Type B pancreatic cell (in vitro differentiated cells): ENCODE measurements at places on chromosomes 2 and 18.

GRCh38 chr2:162217598-162217997 lies 25.6 kb downstream of the FAP start:
- DNase-seq: no peak

- no peak for DNase-seq
Measured at GRCh38 chr18:52588931-52589330, 248.9 kb downstream of the DCC start.

GRCh38 chr2:40415391-40415790 lies 36.5 kb downstream of the SLC8A1 start:
- DNase-seq: no peak

DNA sequence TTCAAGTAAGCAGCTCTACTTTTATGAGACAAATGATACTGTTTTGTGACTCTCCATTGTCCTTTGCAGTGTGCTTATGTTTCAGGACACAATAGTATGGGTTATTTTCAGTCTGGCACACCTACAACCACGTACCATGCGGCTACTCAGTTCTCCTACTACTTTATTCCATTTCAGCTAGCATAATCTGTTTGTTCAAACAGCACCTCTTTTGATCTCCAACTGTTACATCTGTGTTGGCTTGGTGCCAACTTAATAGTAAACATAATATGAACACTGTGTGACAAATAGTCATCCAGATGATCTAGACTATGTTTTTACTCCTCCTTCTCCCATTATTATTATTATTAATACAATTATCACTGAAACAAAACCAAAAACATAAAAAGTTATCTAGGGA lies 40.5 kb downstream of the MYO3B start:
- DNase-seq: no peak

DNA sequence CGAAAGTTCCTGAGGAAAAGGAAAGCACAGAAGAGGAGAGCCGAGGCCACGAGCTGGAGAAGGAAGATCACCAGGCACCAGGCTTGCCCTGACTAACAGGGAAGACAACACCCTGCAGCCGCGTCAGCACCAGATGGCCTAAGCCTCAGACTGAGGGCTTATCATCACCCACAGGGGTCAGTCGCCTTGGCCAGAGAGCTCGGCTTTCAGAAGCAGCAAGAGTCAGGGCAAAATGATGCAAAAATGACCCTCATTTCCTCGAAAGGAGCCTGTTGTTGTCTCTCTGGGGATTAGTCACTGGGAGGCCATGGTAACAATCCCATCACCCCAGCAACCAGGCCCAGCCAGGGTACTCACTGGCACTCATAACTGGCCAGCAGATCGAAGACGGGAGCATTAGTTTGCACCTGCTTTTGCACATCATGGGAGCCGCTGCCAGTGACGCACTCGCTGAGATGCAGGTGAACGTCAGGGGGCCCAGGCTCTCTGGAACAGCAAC lies 42.7 kb upstream of the ZFP36L2 start:
- DNase-seq: no peak

GRCh38 chr2:10246370-10246769 lies 56.3 kb upstream of the HPCAL1 start:
- DNase-seq: no peak

GRCh38 chr2:71879509-71880184 lies 268.0 kb downstream of the CYP26B1 start:
- DNase-seq: no peak

DNA sequence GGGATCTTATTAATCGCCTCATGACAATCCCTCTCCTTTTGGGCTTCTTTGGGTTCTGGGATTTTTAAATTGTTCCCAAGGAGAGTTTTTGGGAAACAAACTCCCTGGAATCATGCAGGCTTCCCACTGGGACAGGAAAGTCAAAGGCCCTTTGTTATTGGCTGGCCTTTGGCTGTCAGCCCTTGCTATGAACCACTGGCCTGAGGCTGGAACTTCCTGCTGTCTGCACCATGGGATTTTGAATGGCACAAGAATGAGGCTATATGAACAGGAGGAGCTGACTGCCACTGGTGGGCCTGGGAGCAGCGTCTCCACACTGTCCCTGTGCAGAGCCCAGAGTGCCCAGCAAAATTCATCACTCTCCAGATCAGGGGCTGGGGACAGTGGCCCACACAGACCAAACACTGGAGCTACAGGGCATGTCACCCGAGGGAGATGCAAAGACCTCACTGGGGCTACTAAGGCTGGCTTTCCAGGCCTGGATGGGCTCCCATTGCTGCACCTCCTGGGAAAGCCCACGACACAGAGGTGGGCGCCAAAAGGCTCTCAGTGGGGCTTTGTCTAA lies 35.7 kb downstream of the STEAP3 start:
- DNase-seq: no peak

DNA sequence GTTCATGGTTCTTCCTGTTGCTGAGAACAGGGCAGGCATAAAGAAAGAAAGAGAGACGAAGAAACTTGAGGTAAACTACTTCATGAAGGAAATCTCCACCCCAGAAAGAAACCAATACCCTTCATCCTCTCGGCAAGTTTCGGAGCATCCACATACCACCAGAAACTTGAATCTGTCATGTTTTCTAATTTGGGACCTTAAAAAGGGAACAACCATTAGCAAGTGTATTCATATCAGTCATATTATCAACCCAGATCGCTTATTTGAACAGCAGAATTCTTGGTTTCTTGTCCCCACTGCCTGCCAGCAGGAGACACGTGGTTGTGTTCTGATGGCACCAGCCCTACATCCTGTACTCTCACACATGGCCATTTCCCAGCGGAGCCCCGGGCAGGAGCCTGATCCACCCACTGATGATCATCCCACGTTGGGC lies 53.2 kb upstream of the FZD7 start:
- no peak for DNase-seq

DNA sequence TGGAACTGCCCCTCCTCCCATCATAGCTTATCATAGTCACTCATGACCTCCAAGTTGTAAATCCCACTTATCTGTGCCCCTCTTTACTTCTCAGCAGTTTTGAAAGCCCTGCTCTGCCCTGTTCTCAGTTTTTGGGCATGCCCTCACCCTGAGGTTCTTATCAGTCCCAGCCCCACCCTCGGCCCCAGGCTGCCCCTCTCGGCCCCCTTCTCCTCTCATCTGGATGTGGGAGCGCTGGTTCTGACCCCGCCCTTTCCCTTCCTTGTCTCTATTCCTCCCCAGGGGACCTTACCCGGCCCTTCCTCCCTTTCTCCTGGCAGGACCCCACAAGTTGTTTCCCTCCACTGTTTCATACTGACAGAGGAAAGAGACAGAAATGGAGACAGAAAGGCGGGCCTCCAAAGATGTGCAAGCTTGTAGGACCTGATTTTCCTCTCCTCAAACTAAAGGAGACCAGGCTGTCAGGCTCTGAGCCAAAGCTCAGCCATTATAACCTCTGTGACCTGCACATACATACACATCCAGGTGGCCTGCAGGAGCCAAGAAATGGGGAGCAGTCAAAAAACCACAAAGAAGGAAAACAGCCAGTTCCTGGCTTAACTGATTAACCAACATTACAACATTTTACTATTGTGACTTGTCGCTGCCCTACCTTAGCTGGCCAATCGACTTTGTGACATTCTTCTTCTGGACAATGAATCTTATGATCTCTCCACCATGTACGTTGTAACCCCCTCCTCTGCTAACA lies 171.0 kb upstream of the HS6ST1 start:
- DNase-seq: no peak

DNA sequence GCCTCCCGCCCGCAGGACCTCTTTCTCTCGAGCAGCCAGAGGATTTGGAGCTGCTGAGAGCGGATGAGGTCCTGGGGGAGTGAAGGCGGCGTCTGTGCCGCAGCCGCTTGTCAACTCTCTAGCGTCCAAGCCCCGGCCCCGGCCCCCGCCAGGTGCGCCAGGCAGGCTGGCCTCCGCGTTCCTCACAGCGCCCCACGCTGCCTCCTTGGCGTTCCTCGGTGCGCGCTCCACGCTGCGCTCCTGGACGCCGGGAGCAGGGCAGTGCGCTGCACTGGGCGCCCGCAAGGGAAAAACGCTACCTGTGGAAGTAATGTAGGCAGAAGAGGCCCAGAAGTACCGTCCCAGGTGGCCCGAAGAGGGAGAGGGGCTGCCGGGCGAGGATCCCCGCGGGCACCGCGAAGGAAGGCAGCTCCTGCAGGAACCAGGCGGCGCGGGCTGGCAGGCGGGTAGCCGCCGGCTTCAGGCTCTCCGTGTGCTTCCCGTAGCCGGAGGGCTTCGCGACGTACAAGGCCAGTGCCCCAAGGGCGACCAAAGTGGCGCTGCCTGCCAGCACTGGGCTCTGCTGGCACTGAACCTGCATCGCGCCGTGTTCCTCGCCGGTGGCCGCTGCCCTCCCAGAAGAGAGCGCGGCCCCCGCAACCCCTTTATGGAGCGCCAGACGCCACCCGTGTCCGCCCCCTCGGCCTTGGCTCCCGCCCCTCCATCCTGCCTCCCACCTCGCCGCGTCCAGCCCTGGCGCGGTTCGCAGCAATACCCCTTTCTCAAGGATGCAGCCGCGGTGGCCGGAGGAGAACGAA lies at the start of gene SRD5A2:
Gene SRD5A2, minus strand, starts transcription at position 618 of the 797 bp plus-strand sequence. Its CDS starts 38 bp downstream, at position 580.
- no peak for DNase-seq

DNA sequence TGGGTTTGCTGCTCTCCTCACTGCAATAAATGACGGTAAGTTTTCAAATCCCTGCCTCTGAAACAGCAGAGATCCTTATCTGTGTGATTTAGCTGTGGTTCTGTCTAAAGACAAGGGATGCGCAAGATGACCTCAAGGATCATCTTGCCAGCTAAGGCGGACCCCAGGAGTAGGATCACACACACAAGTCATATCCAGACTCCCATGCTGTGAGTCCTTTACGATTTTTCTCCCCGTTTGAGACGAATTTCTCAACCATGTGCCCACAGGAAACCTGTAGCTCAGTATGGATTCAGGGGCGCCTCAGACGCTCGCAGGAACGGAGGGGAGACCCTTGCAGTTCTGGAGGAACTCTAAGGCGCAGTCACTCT lies 11.1 kb upstream of the DCTN1 start:
- no peak for DNase-seq

- no peak for DNase-seq
Measured at GRCh38 chr2:88751768-88752167, 60.3 kb downstream of the RPIA start.

DNA sequence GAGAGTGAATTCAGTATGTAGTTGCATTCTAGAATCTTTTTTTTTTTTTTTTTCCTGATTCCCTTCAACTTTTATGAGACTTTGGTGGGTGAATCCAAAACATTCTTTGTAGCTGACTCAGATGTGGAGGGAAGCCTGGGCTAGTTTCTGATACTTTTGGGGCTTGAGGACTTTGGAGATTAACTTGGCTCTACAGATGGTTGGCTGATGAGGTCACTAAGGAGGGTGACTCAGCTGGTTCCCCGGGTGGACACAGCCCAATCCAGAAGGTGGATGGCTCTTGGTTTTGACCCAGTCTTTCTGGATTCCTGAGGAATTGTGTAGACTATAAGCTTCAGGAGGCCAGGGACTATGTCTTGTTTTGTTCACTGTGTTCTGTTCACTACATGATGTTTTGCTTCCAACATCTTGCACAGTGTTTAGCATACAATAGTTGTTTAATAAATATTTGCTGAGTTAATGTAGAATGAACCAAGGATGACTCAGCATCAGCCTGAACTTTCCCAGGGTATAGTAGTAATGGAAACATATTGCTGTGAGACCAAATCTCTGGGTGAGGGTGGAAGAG lies 30.5 kb downstream of the LAMA3 start:
- DNase-seq: no peak

DNA sequence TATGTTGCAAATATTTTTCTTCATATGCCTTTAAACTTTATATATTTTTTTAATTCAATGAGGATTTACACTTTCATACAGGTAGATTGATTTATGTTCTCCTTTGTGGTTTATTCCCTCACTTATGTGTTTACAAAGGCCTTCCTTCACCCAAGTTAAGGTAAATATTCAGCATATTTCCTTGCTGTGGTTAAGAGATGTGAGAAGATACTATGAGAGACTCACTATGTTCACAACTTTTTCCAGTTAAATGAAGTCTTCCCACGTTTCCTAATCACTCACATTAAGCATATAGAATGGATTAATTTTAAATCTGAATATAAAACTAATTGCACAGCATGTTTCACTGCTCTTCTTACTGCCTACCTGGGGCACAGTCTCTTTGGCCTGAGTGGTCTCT lies 597 bp downstream of the PECR start:
- DNase-seq: no peak

GRCh38 chr2:134603966-134604365 lies 114.8 kb downstream of the TMEM163 start:
- no peak for DNase-seq

GRCh38 chr2:47086571-47086970 lies 68.5 kb downstream of the STPG4 start:
- no peak for DNase-seq

DNA sequence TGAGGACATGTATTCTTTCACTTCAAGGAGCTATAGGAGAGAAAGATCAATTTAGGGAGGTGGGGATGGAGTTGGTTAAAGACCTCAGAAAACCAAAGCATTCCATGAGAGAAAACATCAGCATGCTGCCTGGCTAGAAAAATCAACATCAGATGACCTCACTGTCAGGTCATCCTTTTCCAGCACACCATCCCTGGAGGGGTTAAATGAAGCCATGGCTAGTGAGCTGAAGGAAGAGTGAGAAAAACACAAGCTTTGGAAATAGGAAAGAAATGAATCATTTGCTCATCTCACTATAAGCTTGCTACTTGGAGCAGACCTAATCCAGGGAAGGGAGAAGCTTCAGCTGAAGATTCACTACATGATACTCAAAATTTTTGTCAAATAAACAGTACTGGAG lies 109.5 kb upstream of the ITGB6 start:
- DNase-seq: no peak

- DNase-seq: no peak
Measured at GRCh38 chr18:12990123-12990475, 1.1 kb upstream of the CEP192 start.

DNA sequence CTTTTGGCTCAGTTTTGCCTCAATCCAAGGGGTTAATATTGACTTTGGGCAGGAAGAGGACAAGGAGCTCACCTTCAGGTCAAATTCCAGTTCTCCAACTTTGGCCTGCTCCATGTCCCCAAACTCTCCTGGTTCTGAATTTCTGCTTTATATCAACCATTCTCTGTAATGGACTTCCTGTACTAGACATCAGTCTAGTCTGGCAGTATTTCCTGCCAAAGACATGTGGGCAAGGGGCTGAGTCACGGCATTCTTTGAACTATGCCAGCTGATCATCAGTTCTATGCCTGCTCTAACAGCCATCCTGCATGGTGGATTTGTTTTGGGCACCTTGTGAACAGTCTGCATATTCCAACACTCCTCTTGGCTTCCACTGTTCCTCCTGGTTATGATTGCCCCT lies 199.4 kb downstream of the ZEB2 start:
- DNase-seq: no peak

- DNase-seq: no peak
Measured at GRCh38 chr2:233030-233429, 30.8 kb downstream of the SH3YL1 start.

DNA sequence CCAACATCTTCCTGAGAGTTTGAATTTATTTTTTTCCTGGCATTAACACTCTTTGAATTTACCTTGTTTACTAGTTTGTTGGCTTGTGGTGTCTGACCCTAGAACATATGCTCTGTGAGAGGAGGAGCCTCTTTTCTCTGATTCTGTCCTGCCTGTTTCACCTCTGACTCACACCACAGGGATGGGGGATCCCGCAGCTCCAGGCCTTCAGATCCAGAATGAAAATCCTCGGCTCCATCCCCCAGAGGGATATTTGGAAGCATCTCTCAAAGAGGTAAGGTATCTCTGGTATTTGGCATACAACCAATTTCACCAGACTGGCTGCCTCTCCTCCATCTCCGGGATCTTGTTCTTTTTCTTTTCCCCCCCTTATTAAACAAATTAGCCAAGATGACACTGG lies 104.7 kb downstream of the GPR39 start:
- DNase-seq: no peak
